ENCODE measurements at places on chromosomes 3 and 15.

DNA sequence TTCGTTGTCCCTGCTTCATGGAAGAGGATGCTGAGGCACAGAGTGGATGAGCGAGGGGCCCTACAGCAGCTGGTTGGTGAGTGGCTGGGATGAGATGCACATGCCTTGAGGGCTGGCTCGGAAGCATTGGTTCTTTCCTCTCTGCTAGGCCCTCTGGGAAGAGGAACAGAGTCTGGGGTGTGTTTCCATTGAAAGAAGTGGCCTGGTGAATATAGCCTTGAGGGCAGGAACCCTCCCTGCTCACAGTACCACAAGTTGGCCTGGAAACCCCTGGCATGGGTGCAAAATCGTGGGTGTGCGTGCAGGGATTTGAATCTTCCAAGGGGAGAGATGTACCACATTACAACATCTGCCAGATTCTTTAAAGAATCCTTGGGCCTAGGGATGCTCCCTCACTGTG, 37.6 kb upstream of the ANKRD34C start:
- no peak for DNase-seq

- no peak for DNase-seq
These were observed 12.1 kb downstream of the EPHB1 start for GRCh38 chr3:134807189-134807588.

- no peak for DNase-seq
These were observed 61.1 kb downstream of the KCNMB2 start for GRCh38 chr3:178597371-178597770.

DNA sequence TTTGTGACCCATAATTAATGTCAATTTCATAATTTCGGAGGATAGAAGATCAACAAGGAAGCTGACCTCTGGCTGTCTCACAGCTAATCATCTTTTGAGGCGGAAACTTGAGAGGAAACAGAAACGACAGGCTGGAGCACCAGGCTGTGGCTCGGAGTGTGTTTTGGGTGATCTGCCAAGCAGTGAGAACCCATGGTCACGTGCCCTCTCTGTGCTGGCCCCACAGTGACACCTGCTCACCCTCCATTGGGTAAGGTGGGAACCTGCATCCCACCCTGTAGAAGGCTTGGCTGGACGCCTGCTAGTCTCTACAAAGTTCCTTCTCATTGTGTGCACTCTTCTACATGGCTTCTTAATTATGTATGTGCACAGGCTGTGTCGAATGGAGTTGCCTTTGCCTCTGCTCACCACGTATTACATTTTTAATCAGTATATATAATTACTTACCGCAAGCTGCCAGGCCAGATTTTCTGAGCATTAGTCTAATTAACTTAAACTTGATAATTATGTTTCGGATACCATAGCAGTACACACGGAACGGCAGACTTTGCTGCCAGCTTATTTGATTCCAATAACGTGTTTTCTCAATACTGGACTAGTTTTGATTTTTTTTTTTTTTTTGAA, 719.4 kb upstream of the CFAP20DC start:
- DNase-seq, result no peak

- DNase-seq, result no peak
These were observed 15.5 kb downstream of the TOP2B start for GRCh38 chr3:25648925-25649830.

GRCh38 chr3:46490338-46491084, 7.3 kb upstream of the RTP3 start:
- DNase-seq, result no peak

GRCh38 chr15:75620841-75621391, 4.6 kb downstream of the SNUPN start:
- peak; percentile 69 for DNase-seq

DNA sequence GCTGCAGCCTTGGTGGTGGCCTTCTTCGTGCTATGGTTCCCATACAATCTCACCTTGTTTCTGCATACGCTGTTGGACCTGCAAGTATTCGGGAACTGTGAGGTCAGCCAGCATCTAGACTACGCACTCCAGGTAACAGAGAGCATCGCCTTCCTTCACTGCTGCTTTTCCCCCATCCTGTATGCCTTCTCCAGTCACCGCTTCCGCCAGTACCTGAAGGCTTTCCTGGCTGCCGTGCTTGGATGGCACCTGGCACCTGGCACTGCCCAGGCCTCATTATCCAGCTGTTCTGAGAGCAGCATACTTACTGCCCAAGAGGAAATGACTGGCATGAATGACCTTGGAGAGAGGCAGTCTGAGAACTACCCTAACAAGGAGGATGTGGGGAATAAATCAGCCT, 10.4 kb downstream of the CYP8B1 start:
- no peak for DNase-seq

DNA sequence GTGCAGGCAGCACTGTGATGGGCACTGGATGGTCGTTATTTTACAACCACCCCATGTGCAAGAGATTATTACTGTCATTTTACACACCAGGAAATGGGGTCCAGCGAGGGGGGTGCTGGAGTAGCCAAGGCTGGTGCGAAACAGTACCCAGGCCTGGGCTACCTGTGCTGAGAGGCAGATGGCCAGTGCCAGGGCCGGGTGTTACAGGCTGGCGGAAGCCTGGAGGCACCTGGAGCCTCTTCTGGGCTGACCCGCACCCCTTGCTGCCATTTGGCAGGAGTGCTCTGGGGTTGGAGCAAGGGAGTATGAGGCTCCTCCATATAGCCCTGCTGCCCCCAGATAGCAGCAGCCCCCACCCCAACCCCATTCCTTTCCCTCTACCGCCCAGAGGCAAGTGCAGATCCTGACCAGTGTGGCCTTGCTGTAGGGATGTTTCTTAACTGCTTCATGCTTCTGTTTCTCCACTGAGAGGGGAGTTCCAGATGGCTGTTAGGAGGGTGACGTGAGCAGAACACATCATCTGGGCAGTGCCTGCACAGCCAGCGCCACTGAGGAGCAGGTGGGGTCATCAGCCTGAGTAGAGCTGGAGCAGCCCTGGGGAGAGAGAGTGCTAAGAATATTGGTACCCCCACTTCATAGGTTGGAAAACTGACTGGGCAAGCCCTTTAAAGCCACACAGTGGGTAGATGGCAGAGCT, 15.3 kb downstream of the SNX33 start:
- no peak for DNase-seq

DNA sequence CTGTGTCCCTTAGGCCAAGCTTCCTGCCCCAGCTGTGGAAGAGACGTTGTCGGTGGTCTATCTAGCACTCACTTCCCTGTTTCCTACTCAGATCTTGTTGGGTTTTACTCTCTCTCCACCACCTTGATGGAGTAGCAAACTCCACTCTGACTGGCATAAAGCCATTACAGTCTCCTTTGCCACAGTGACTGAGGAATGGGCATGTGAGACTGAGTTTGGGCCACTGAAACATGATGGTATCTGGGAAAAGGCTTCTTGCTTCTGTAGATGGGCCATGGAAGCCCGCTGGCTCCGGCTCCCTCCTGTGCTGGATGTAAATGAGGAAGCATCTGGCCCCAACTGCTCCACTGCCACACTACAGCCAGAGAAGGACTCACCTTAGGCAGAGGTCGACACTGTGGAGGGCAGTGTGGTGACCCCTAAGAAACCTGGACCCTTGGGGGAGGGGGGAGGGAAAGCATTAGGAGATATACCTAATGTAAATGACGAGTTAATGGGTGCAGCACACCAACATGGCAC, 9.4 kb upstream of the CAMK1 start:
- DNase-seq, result no peak

Measured in inflammatory macrophage treated with lipopolysaccharide for 4 hours (primary cell).